Hematopoietic multipotent progenitor cell treated with erythropoietin and hydrocortisone succinate and interleukin-3 and kit ligand, for 4 days (in vitro differentiated cells): ENCODE measurements at places on chromosomes 3 and 15.
A peak's percentile ranks its signal among the peaks of the same experiment; 100 is the strongest.

DNA sequence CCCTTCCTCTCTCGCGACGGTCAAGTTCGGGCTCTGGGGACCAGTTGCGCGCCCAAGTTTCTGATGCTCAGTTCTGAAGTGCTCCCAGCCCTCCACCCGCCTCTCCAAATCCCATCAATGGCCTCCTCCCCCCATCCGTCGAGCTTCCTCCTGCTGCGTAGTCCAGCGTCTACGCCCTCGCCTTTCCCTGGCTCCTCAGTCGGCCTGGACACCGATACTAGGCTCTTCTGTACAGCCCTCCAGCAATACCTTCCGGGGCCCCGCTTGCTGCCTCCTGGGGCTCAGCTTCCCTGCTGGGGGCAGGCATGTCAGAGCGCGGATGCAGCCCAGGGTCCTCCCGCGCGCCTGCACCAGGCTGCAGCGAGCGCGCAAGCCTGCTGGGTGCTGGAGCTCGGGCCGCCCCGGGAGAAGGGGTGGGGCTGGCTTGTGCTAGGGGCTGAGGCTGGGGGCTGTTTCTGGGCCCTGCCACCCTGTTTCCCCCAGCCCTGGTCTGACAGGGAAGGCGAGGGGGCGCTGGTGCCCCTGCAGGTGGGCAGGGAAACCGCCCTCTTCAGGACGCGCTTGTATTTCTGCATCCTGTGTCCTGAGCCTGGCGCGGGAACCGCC, 353.3 kb upstream of the SUCLG2 start:
- peak; percentile 0 for DNase-seq

- DNase-seq: no peak
Observed at GRCh38 chr3:123060054-123060453, 6.8 kb upstream of the PDIA5 start.

DNA sequence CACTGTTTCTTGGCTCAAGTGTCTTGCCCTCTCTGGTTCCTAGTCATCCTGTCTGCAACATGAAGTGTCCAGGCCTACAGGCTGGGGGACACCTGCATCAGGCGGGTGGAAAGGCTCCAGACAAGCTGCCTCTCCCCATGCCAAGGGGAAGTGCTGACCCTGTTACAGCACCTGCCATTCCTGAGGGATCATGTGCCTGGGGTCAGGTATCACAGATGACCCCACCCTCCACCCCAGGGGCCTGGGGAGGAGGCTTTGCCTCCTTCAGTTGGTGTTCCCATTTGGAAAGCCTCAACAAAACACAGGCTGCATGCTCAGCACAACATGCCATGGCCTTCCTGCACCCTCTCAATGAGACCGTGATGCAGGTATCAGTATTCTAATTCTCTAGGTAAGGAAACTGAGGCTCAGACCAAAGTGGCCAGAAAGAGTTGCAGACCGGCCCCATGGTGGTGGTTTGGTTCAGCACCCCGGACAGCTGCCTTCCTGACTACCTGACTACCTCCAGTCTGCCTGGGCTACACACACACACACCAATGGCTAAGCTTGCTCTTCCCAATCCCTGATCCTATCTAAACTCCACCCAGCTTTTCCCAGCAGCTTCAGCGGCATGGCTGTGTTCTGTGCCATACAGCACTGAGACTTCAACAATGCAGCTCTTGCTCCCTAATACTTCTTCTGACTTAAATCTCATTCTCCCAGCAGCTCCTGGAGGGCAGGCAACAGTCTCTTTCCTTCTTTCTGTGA, 69.7 kb upstream of the LINGO1 start:
- peak; percentile 45 for DNase-seq

DNA sequence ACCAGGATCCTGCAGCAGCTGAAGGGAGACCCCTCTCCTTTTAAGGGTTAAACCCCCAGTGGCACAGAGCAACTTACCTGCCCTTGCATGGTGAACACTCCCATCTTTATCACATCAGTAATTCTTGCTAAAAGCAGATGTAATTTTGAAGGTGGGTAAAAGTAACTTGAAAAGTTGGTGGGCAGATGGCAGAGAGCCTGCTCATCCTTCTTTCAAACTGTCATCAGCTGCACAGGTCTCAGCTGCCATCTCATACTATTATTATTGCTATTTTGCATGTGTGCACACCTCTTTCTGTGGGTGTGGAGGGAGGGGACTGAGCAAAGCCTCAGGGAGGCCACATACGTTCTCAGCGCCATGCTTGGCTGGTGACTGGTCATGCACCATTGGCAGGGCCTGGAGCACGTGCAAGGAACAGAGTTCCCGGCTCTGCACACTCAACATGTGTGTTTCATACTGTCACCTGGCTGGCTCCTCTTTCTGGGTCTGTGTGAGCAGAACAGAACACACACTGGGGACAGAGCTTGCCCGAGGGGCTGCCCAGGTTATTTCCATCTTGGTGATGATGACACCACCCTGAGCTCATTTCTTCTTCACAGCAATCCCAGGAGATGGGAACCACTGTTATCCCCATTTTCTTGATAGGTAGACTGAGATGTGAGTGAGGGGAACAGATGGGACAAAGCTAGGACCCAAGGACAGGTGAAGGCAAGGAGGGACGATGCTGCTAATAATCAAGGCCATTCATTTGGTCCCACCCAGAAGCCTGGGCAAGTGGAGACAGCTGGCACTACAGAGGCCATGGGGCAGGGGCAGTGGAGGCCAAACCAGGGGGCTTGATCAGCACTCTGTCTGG, 95.8 kb upstream of the KLF13 start:
- DNase-seq: no peak

- DNase-seq: peak; percentile 55
Observed at GRCh38 chr3:119318876-119319275, 24.7 kb downstream of the ARHGAP31 start.

DNA sequence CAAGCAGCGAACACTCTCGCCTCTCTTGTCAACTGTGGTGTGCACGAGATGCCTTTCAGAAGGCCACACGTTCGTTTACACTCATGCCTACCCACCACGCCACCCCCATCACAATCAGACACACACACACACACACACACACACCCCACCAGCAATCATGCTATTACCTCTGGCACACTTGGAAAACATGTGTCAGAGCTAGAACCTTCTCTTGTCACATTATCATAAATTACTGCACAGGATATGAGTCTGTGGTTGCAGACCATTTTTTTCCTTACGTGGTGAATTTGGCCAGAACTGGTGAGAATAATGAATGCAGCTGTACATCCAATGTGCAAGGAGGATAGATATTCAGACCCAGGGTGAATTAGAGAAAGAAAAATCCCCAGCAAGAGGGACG, 52.4 kb downstream of the TRIM69 start:
- DNase-seq: peak; percentile 66

GRCh38 chr3:27194861-27195483, 174.2 kb downstream of the NEK10 start:
- DNase-seq: no peak

DNA sequence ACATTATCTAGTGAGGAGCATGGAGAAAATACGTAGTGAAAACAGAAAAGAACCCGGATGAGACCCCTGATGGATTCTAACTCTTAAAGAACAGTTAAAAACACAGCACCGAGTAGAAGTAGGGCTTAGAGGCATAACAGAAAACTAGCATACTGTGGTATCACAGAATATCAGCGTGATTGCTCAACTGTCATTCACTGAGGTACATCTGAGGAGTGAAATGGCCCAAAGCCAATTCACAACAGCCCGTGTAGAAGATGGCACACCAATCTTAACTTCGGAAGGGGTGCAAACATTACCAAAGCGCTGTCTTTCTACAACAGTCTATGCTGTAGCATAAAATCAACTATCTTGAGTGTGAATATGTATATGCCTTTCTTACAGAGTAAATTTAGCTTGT, 1.8 kb downstream of the CLASP2 start:
- peak; percentile 28 for DNase-seq

DNA sequence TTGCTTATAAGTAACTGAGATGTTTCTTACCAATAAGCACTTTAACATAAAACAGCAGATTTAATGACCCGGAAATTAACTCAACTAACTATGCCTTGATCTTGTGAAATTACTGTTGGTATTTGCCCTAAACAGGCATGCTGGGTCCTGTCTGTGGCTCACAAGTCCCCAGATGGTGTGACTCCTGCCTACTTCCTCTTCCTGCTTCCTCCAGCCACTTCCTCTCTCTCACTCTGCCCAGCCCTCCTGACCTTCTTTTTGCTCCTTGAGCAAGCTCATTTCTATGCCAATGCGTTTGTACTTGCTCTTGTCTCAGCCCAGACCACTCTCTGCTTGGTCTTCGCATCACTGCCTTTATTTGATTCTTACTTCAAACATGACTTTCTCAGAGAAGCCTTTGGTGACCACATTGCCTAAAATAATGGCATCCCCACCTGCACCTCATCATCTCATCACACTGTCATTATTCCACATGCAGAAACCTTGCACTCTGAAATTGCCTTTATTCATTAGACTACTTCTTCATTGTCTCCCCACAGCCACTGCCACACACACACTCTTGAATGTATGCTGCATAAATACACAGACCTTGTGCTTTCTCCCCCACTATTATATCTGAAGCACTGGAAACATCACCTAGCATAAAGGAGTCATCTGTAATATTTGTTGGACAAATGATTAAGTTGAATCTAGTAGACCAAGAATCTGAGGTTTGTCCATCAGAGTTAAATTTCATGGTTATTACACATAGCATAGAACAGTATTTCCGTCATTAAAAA, 256.3 kb upstream of the SEMA6D start:
- peak; percentile 14 for DNase-seq
